ENCODE measurements at places on chromosomes 5 and 9.

DNA sequence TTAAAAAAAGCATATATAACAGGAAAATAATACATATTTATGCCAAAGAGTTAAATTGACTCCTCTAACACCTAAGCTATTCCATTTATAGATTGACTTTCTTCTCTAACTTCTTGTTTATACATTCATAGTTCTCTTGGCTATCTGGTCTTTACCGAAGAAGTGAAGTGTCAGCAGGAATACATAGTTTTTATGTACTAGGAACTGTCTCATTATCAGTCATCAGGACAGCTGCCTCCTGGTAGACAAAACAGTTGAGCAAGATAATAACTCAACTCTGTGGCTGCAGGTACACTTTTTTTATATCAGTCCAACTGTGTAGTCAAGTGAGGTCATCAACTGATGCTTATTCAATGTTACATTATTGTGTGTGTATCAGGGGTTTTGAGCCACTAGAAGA, 1436.0 kb upstream of the NUDT12 start:
- no peak for DNase-seq

- DNase-seq = no peak
Measured at GRCh38 chr5:6704361-6704851, 8.8 kb upstream of the TENT4A start.

DNA sequence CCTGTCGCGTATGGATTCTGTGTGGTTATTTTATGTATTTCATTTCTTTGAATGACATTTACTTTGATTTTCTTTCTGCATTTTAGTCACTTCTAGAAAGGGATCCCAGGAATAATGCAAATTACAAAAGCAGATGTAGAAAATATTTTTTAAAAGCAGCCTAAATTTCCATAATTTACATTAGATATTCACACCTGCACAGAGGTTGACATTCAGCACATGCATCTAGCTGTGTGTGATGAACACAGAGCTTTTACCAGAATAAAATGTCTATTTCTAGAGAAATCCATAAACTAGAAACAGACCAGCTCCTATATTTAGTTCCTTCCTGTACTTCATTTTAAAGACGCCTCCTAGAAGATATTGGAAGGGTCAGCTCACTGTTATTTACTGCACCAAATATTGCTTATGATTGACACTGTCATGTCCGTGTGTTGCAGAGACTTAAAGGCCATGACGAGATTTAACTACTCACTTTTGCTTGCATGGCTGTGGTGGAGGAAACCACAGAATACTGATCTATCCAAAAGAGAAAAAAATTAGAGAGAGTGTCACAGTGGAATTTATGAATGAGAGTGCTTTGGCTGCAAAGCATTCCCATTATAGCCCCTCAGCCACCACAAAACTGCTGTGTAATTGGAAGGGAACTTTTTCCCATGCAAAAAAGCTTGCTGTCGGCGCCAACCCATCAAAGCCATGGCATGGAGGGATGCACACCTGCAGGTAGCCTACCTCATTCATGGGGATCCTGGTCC, 58.1 kb downstream of the EBF1 start:
- DNase-seq = no peak

- DNase-seq = no peak
Measured at GRCh38 chr9:109258481-109259302, 62.2 kb downstream of the EPB41L4B start.

GRCh38 chr9:112378328-112379176, 1.4 kb upstream of the HSDL2 start:
- no peak for DNase-seq

- no peak for DNase-seq
Measured at GRCh38 chr5:149002761-149003689, 59.8 kb downstream of the SH3TC2 start.

DNA sequence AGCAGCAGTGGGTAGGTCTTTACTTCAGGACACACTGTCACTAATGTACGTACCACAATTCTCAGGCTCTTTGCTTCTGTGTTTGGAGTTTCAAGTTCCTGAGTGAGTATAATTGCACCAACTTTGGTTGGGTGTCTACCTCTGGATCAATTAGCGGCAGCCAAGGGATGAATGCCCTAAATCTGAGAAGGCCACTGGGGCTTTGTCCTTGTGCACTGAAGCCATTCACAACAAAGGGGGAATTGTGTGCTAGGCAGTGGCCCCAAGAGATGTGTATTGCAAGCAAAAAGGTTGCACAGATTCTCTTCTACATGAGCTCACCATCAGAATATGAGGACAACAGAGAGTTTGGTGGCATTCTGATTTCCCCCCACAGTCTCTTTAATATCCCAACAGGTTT, 3.9 kb upstream of the PHF24 start:
- no peak for DNase-seq

- no peak for DNase-seq
Measured at GRCh38 chr5:56951126-56951945, 587 bp downstream of the MIER3 start.

DNA sequence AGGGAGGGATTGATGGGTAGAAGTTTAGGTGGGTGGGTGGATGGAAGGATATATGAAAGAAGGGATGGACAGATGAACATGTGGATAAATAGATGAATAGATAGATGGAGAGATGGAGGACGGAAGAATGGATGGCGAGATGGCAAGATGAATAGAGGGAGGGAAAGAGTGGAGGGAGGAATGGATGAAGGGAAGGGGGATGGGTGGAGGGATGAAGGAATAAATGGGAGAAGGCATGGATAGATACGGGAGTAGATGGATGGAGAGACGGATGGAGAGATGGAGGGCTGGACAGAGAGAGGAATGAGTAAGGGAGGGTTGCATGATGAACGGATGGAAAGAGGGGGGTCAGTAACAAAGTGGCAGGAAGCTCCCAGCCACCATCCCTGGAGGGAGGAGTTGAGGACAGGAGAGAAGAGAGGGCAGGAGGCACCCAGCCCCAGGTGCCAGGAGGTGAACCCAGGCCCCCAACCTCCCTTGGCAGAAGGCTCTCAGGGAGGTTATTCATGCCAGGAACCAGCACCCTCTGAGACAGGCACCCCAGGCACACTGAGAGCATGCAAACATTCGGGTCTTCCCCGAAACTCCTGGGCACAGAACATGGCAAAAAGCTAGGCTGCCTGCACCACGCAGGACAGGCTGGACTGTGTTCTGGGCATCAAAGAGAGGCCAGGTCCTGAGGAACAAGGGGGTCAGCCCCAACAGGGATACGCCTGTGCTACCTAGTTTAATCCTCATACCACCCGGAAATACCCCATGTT, 9.1 kb downstream of the SARDH start:
- DNase-seq = no peak

- no peak for DNase-seq
Measured at GRCh38 chr9:98603821-98604383, 104.8 kb downstream of the GABBR2 start.

- DNase-seq = no peak
Measured at GRCh38 chr5:68189171-68189570, 26.4 kb upstream of the PIK3R1 start.

GRCh38 chr5:97072696-97073095, 69.7 kb downstream of the LIX1 start:
- DNase-seq = no peak

DNA sequence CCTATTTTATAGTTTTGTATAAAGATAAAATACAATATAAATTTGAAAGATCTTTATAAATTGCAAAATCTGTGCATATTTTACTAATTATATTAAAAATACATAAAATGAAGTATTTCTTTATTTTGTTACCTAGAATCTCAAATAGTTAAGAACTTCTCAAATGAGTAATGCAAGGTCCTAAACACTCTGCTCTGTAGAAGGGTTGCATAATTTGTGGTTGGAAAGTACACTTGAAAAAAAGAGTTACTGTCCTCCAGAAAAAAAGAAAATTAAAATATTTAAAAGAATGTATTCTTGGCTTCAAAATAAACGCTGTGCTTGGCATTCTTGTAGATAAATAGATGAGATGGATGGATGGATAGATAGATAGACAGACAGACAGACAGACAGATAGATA, 428.8 kb upstream of the CDH6 start:
- no peak for DNase-seq

- no peak for DNase-seq
Measured at GRCh38 chr9:130331573-130331972, 66.0 kb downstream of the HMCN2 start.

DNA sequence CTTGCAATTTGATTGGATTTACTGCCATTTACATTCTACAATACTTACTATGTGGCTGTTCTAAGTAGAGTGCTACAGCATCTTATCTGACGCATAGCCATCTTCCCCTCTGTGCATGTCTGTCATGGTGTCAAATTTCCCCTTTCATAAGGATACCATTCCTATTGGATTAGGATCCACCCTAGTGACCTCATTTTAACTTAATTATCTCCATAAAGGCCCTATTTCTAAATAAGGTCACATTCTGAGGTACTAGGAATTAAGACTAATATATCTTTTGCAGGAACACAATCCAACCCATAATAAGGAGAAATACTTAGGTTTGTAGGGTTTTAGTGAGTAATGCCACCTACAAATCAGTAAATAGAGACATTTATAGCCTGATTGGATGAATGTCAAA, 268.0 kb downstream of the ADAMTSL1 start:
- no peak for DNase-seq

- DNase-seq = no peak
Measured at GRCh38 chr5:148952097-148952867, 110.6 kb downstream of the SH3TC2 start.

- DNase-seq = no peak
Measured at GRCh38 chr5:27906931-27907601, 868.7 kb upstream of the CDH9 start.

GRCh38 chr9:122988920-122989621, 44.4 kb upstream of the GPR21 start:
- DNase-seq = no peak

GRCh38 chr5:54178207-54178606, 132.2 kb downstream of the ARL15 start:
- no peak for DNase-seq
